ENCODE measurements at places on chromosomes 4 and X.

GRCh38 chr4:70518716-70519115 lies 347 bp downstream of the AMTN start:
- no peak for DNase-seq

- no peak for DNase-seq
These were observed 222.3 kb upstream of the HDX start for GRCh38 chrX:84724576-84724975.

DNA sequence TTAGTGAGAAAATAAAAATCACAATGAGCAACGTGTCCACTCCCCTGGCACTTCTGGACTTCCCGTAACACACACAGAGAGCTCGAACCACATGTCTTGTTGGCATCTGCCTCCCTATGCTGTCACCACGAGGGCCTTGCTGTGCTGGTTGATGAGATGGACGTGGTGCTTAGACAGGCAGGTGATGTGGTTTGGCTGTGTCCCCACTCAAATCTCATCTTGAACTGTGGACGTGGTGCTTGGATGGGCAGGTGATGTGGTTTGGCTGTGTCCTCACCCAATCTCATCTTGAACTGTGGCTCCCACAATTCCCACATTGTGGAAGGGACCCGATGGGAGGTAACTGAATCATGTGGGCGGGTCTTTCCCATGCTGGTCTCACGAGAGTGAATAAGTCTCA lies 40.0 kb downstream of the FGFRL1 start:
- DNase-seq, result no peak

DNA sequence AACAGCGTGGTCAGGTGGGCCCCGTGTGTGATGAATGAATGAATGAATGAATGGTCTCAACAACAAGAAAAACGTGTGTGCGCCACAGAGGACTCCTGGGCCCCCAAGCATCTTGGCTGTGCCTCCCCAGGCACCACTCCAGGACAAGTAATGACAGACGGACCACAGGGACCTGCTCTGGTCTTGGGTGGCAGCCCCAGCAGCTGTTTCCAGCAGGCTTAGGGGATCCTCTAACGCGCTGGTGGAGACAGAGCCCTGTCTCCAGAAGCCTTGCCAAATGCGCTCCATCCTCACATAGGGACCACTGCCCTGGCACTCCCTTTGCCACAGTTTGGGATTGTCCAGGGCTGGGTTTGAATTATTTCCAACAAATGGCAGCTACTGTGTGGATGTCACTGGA lies 39.1 kb downstream of the PSAPL1 start:
- no peak for DNase-seq

GRCh38 chrX:153642051-153642654 lies 4.8 kb upstream of the DUSP9 start:
- DNase-seq, result no peak

GRCh38 chr4:67933755-67934154 lies 29.5 kb downstream of the TMPRSS11A start:
- no peak for DNase-seq

All from T-helper 17 cell (primary cell).